Stimulated activated CD4-positive, alpha-beta T cell treated with anti-CD3 and anti-CD28 coated beads, Interleukin-1b, Interleukin-23, amount 100 ng/mL, for 48 hours (primary cell): ENCODE measurements at places on chromosomes 2 and 18.

DNA sequence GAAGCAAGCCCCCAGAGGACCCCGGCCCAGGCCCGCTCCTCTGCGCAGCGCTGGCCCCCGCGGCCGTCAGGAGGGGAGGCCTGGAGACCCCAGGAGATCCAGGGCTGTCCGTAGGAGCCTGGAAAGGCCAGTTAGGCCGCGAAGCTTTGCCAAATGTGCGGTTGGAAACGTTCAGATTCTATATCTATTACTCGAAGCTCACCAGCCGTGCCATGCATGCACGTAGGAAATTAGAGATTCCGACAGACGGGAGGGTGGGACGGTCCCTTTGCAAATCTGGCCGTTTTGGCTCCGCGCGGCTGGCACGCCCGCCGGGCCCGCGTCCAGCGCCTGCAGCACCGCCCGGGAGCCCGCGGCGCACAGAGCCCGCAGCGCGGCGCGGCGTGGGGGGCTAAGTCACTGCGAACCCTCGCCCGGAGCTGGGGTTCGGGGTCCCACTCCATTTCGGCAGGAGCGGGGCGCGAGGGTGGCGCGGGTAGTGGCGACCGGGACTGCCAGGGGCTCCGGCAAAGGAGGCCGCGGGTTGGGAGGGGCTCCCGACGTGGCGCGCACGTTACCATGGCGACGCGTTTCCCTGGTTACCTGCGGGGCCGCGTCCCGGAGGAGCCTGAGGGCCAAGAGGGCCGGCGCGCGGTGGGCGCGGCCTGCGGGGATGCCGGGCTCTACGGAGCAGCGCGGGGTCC, 488.6 kb upstream of the SMIM21 start:
- DNase-seq: no peak

GRCh38 chr2:193701484-193701883, 1506.8 kb upstream of the TMEFF2 start:
- no peak for DNase-seq

GRCh38 chr2:238227587-238228032, 12.2 kb downstream of the HES6 start:
- DNase-seq: no peak

GRCh38 chr2:217609952-217610351, 392.8 kb downstream of the TNS1 start:
- no peak for DNase-seq

- no peak for DNase-seq
Measured at GRCh38 chr2:174608866-174609214, 11.2 kb upstream of the WIPF1 start.

- DNase-seq: no peak
Measured at GRCh38 chr2:168639441-168639898, 163.0 kb upstream of the NOSTRIN start.

- no peak for DNase-seq
Measured at GRCh38 chr2:169086893-169087467, 17.6 kb downstream of the DHRS9 start.

- peak; percentile 95 for DNase-seq
Measured at GRCh38 chr2:230905448-230906421, 19.3 kb downstream of the GPR55 start.

GRCh38 chr2:7527165-7527722, 610.0 kb downstream of the RNF144A start:
- DNase-seq: no peak

GRCh38 chr2:227221120-227221519, 56.7 kb downstream of the COL4A3 start:
- no peak for DNase-seq

DNA sequence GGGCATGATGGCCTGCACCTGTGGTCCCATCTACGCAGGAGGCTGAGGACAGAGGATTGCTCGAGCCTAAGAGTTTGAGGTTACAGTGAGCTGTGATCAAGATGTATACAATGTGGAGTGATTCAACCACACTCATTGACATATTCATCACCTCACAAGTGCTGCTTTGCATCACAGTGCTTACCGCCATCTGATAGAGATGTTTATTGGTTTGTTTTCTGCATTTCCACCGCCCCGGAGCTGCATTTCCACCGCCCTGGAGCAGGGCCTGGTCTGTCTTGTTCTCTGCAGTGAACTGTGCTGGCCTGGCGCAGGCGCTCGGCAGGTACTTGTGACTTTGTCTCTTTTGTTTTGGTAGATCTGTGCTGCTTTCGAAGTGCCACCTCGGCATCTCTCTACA, 96.0 kb downstream of the SMAD7 start:
- no peak for DNase-seq

GRCh38 chr18:57533006-57533867, 53.3 kb downstream of the FECH start:
- DNase-seq: no peak

- no peak for DNase-seq
Measured at GRCh38 chr18:7382328-7383001, 151.6 kb downstream of the LRRC30 start.

- no peak for DNase-seq
Measured at GRCh38 chr2:58497168-58497567, 256.0 kb upstream of the FANCL start.

DNA sequence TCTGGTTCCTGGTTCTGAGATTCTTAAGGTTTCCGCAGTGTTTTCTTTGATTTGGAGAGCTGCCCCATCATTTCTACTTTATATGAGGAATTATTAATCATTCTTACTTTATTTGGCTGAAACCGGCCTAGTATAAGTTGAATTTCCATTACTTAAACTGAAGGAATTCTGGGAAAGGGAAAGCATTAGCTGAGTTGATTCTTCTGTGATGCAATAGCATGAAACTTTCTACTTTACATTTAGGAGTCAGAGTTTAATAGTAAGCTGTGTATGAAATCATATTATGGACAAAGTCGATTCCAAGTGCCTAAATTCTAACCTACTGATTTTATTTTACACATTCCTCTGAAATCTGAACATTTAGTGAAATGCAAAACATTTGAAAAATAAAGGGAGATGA, 1269.7 kb upstream of the ZEB2 start:
- DNase-seq: no peak

DNA sequence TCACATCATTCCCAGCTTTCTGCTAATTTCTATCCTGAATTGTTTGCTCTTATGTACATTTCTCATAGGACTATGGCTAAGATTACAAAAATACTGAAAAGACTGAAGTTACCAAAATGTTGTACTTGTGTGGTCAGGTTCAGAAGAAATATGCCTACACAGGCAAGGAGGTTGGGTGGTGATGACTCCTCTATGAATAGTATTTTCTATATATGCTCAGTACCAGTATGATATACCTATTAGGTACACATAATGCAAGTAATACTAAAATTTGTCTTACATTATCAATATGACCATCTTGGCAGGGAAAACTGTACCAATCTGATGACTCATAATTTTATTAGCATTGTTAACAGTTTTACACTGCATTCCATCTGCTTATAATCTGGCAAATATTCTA, 12.2 kb upstream of the ORC2 start:
- no peak for DNase-seq

- DNase-seq: no peak
Measured at GRCh38 chr2:46999084-46999483, 83.5 kb upstream of the MCFD2 start.

GRCh38 chr2:156206355-156206754, 126.2 kb downstream of the NR4A2 start:
- DNase-seq: no peak

DNA sequence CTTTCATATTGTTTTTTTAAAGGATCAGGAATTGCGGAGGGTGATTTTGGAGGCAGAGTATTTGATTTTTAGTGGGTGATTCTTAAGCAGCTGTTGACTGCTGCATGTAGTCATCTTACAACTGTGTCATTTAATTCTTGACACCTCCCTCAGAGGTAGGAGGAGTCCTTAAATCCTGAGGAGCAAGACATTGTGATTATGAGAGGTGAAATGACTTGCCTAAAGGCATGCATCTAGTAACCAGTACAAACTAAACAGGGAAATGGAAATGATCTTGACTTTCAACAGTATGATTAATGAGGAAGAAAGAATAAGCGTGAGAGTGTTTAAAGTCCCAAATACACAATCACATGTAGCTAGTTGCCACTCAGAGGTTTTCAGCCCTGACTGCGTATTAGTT, 440.7 kb downstream of the THSD7B start:
- no peak for DNase-seq

- DNase-seq: no peak
Measured at GRCh38 chr2:71923143-71923525, 224.5 kb downstream of the CYP26B1 start.

- no peak for DNase-seq
Measured at GRCh38 chr2:227025510-227025909, 138.5 kb downstream of the COL4A4 start.

GRCh38 chr2:26838121-26838906, 9.6 kb upstream of the DPYSL5 start:
- no peak for DNase-seq

DNA sequence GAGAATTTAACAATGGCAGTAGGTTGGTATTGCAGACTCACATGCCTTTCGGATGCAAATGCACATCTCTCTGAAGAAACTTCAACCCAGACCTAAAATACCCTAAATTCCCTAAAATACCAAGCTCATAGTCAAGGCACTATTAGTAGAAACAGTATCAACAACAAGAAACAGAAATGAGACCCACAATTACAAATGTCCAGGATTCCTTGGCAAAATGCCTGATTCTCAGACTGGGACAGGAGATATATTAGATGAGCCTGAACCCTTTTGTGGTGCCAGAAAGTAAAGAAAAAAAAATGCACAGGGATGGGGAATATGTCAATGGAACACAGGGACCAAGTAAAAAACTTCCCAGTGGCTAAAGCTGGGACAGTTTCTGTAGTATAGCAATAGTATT, 77.2 kb downstream of the NAT8 start:
- DNase-seq: no peak

DNA sequence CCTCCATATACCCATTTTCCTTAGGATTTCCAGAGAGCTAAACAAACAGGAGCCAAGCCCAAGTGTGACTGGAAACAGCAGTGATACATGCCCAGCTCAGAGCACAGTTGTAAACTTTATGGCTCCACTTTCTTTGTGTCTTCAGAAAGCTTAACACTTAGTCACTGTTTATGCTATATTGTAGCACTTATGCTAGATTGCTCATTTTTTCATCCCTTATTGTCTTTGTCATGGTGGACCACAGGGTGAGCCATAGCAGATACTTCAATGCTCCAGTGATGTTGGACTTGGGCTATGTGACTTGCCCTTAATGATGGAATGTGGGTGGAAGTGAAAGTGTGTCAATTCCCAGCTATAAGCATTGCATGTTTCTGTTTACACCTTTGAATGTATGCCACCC, 401.6 kb downstream of the METTL4 start:
- no peak for DNase-seq

DNA sequence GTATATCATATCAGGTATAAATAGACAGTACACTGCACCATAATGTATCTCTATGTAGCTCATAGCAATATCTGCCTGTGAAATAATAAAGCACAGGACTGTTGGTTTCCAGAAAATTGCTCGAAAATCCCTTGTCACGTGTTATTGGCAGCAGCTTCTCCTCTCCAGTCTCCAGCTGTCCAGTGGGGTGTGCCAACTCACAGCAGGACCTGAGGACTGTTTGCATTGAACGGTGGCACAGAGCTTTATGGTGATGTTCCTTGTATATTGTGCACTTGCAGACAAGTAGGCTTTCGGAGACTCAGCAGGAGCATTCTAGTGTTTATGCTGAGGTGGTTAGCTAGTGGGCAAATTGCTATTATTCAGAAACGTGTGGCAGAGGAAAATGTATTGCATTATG, 182.2 kb upstream of the ATP5MC3 start:
- DNase-seq: no peak

- DNase-seq: peak; percentile 30
Measured at GRCh38 chr18:76410660-76411417, 84.2 kb downstream of the ZNF516 start.

- no peak for DNase-seq
Measured at GRCh38 chr2:101738649-101739048, 41.1 kb downstream of the MAP4K4 start.

DNA sequence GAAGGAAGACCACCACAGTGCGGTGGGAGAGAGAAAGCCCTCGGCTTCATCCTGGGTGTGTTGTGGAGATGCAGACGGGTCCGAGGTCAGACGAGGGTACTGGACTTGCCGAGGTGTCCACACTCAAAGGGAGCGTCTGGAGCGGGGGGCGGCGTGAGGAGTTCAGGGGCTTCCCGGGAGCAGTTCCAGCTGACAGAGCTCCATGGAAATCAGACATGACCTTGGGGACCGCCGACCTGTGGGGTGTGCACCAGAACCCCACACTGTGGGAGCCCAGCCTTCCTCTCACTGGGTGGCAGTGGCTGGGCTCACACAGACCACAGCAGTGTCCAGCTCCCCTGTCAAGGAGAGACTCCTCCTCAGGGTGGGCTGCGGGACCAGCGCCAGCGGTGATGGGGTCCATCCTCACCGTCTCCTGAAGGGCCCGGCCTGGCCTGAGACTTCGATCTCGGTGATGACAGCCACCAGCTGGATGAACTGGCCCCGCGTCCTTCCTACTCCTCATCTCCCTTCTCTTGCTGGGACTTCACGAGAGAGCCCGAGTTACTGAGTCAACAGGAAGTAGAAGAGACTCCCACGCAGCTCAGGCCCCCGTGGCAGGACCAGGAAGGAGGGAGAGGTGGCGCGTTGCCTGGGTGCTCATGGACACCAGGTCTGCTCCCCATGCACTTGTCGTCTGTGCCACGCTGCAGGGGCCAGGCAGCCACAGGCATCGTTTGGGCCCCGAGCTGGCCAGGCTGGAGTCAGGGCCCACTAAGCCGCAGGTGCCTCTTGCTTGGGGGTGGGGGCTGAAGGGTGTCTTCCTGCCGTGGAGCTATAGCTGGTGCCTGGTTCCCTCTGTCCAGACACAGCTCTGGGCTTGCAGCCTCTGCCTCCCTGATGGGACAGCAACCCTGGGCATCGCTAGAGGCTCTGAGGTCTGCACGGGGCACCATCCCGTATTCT, 101.9 kb upstream of the CTDP1 start:
- DNase-seq: no peak

GRCh38 chr2:204850581-204850980, 305.3 kb downstream of the PARD3B start:
- DNase-seq: no peak
